ENCODE measurements at places on chromosomes 7 and 10.

- DNase-seq = no peak
Measured at GRCh38 chr7:151608031-151608551, 88.4 kb upstream of the RHEB start.

DNA sequence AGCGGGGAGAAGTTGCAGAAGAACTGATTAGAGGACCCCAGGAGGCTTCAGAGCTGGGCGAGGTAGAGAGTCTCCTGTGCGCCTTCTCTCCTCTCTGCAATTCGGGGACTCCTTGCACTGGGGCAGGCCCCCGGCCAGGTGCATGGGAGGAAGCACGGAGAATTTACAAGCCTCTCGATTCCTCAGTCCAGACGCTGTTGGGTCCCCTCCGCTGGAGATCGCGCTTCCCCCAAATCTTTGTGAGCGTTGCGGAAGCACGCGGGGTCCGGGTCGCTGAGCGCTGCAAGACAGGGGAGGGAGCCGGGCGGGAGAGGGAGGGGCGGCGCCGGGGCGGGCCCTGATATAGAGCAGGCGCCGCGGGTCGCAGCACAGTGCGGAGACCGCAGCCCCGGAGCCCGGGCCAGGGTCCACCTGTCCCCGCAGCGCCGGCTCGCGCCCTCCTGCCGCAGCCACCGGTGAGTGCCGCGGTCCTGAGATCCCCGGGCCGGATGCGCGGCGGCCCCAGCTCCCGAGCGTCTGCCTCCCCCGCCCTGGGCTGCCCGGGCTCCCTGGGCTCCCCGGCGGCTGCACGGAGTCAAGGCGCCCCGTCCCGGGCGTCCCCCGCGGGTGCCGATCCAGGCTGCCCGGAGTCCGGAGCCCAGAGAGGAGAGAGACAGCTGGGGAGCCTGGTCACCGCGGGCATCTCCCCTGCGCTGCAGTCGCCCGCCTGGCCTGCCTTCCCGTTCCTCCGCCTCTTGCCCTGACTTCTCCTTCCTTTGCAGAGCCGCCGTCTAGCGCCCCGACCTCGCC lies at the start of gene PLAU:
PLAU (plus strand) TSS at position 369 of the 789 bp plus-strand sequence. CDS start 424 bp downstream, outside the sequence.
- no peak for DNase-seq

GRCh38 chr10:49335364-49335972 lies 36.5 kb downstream of the C10orf71 start:
- no peak for DNase-seq

DNA sequence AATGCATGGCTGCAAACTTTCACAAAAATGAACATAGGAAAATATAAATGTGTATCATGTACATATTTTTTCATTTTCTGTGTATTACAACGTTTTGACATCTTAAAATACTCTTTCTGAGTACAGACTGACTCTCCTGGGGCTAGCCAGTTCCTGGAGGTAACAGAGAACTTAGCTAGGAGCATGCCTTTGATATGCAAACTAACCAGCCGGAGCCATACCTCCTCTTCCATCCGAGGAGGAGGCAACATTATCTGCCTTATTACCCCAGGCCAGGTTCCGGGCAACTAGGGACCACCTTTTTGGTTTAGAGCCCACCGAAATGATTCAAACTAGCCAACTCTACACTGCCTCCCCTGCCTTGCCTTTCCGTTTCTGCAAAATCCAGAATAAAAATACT lies 33.7 kb upstream of the HECW1 start:
- DNase-seq = no peak

GRCh38 chr7:83141927-83142326 lies 20.8 kb downstream of the PCLO start:
- DNase-seq = no peak

- no peak for DNase-seq
Measured at GRCh38 chr10:128068398-128069285, 57.6 kb downstream of the MKI67 start.

GRCh38 chr7:26153823-26154783 lies 2.1 kb downstream of the NFE2L3 start:
- DNase-seq = no peak

DNA sequence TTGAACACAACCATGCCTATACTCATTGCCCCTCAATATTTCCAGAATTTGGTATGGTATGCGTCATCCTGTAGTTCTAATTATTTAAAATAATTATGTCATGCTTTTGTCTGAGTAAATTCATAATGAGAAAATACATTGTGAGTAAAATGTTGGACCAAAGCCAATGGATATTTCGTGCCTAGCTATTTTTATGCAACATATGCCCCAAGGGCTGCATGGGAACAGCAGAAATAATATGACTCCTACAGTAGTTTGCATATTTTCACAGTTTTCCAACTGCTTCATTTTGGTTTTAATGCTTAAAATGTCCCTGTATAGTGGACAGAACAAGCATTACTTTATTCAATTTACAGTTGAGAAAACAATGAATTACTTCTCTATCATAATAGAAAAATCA lies 1115.6 kb upstream of the GHITM start:
- DNase-seq = no peak

GRCh38 chr7:55502124-55502857 lies 70.0 kb downstream of the VOPP1 start:
- DNase-seq = no peak

GRCh38 chr10:1209355-1209979 lies 153.3 kb downstream of the WDR37 start:
- DNase-seq = no peak

DNA sequence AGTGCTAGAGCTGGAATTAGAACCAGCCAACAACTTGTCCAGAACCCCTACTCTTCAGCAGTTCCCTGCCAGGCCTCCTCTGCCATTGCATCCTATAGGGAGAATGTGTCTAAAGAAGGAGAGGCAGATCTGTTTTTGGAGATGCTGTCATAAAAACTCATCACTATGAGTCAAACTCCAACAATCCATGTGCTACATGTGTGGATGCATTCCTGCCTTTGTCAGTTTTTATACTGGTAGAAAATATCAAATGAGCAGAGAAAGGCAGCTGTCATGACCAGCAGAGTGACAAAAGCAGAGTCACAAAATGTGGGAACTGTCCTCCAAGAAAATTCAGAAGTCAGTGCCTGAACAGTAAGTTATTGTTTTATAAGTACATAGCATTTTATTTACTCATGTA lies 93.0 kb downstream of the ABLIM1 start:
- no peak for DNase-seq

DNA sequence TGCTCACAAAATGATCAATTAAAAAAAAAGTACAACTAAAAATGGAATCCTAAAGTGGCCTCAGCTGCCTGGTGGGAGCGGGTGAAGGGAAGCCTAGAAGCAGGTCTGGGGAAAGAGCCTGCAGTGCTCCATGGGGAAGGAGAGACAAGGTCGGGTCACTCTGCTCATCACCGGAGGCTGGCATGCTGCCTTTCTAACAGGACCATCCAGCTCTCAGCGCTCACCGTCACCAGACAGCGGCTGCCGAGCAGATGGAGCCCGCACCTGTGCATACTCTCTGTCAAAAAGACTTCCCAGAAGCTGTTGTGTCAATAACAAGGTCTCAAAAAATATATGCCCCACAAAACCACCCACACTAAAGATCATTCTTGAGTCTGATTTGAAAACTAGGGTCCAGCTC lies 112.8 kb downstream of the BAMBI start:
- no peak for DNase-seq

DNA sequence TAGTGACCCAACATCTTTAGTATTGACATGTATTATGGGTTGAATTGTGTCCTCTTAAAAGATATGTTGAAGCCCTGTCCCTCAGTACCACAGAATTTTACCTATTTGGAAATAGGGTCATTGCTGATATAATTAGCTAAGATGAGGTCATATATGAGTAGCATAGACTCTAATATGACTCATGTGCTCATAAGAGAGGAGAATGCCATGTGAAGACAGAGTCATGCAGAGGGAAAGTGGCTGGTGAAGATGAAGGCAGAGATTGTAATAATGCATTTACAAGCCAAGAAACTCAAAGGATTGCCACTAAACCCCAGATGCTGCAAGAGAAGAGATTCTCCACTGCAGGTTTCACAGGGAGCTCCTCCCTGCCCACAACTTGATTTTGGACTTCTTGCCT lies 496.4 kb downstream of the KIF20B start:
- no peak for DNase-seq

- DNase-seq = no peak
Measured at GRCh38 chr7:70390251-70390650, 741.7 kb upstream of the GALNT17 start.

GRCh38 chr10:72065439-72066025 lies 22.8 kb downstream of the SPOCK2 start:
- no peak for DNase-seq

- DNase-seq = peak; percentile 34
Measured at GRCh38 chr7:139775829-139776266, 1.9 kb downstream of the HIPK2 start.

DNA sequence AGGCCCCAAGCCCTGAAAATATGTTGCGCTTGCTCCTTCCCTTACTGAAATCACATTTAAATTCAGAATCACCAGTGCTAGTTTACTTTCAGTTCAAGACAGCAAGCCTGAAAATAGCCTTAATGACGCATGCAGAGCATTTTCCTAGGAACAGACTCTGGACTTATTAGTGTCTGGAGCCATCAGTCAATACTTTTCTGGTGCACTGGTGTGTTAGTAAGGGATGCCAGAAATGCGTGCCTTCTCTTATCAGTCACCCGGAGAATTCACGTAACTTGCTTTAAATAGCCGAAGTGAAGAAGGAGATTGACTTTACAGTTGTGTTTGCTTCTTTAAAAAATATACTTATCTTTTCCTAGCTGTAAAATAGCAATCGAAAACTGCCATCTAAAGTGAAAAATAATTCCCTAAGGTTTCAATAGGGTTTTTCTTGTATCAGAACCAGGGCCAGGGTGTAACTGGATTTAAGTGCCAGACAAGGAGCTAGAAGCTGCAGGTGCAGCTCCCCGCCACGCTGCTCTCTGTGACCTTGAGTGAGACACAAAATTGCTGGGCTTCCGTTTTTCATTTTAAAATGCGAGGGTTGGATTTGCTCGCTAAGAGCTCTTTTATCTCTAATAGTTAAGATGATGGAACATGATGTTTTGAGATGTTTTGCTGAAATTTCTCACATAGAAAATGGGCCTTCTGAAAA lies 177.8 kb downstream of the NSUN6 start:
- no peak for DNase-seq

DNA sequence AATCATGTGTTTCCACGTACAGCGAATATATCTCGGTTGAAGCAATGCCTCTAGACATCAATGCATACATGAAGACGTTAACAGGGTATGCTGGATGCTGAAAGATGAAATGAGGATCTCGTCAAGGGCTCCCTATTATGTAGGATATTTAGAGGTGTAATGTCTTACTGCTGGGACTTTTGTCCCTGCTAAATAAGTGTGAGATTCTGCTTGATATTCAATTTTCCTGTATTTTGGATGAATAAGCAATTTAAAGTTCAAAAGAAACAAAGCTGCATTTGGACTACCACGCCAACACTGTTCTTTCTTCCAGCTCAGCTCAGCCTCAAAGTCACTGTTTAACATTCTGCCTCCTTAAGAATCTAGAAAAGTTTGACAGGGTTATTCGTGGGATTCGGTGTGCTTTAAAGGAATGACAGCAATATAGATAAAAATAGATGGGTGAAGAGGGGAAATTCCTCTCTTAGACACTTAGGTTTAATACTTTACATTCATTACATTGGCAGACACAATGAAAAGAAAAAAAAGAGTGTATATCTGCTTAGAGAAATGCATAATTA lies 110.1 kb upstream of the RHEB start:
- DNase-seq = no peak

DNA sequence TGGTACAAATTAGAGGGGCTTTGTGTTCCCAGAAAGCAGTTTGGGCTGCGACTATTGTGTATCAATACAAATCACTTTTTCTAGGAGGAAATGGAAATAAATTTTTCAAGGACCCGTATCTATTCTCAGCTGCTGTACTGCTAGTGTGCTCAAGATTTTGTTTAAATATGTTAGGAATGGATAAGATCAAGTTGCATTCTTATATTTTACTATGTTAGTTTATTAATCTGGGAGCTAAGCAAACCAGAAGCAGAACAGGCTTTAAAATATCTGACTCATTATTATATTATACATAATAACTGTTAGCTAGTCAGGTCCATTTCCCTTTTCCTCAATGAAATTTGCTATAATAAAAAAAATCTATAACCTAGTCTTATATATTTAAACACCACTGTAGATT lies 11.1 kb upstream of the GLCCI1 start:
- no peak for DNase-seq

DNA sequence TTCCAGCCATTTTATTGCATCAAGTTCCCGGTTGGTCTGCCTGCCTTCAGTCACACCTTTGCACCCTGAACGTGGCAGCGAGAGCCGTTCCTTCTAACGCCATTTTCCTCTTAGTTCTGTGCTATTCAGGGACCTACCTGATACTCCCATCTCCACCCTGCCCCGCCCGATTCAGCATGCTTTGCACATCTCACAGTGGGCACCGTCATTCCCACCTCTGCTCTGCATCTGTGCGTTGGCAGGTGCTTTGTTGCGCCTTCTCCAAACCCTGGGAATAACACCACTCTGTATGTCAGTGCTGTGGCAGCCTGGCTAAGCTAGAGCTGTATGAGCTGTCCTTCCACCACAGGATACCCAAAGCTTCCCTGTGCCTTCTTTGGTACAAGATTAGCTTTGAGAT lies 96.8 kb downstream of the ACTR3B start:
- DNase-seq = no peak
